HS-5 (cell line): ENCODE measurements at places on chromosomes 3 and 15.

- DNase-seq = no peak
These were observed 33.0 kb upstream of the BCL2A1 start for GRCh38 chr15:80003934-80004472.

GRCh38 chr15:62413786-62414185 is 248.7 kb upstream of the C2CD4B start:
- DNase-seq = no peak

GRCh38 chr15:93042211-93042610 is 46.8 kb downstream of the RGMA start:
- no peak for DNase-seq

GRCh38 chr3:4841776-4842440 is 137.3 kb upstream of the BHLHE40 start:
- no peak for DNase-seq

DNA sequence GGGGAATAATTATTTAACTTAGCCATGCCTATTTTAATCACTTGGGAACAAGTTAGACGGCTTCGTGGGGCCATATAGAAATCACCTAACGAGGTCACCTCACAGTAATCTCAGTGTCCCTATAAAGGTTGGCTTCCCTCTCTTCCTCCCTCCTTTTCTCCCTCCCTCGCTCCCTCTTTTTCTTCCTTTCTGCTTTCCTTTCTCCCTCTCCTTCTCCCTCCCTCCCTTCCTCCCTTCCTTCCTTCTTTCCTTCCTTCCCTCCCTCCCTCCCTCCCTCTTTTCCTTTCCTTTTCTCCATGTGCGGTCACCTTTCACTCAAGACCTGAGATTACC is 206.1 kb upstream of the DPH6 start:
- no peak for DNase-seq

DNA sequence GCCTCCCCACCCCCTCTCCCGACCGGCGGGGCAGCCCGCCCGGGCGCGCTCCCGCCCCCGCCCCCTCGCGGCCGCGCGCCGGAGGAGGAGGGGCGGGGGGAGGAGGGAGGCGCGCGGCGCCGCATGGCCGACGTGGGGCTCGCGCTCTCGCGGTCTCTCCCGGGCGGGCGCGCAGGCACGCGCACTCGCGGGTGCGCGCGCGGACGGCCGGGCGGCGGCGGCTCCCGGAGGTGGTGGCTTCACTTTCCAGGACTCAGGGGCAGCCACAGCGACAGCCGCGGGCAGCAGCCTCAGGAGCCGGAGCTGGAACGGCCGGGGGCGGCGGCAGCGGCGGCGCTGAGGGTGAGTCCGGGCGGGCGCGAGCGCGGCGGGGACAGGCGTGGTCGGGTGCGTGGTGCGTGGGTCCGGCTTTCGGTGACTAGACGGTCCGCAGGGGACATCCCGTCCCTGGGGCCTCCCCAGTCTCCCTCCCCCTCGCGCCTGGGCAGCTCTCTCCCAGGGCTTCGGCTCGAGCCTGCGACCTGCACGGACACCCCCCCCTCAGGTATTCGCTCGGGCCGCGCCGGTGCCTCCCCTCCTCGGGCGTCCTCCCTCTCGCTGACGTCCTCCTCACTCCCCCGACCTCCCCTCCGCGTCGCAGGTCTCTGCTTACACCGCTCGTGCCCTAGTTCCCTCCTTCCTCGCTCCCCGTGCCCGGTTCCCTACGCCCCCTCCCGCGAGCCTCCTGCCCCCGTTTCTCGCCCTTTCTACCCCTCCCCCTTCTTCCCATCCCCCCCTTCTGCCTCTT is at the start of gene UBE2E2:
Gene UBE2E2 (plus strand): TSS at position 407 of the 787 bp plus-strand sequence.
- no peak for DNase-seq

GRCh38 chr15:92652576-92652966 is 3.0 kb downstream of the FAM174B start:
- no peak for DNase-seq
